ENCODE measurements at places on chromosomes 2 and 18. TPM values are rescaled to one million over a fixed set of nuclear protein-coding genes. Genes with fewer than 3 reads are reported as not detected.

- H3K4me1 ChIP-seq = no peaks in the 10 kb centered on the region
- DNase-seq = no peak
- H3K36me3 ChIP-seq = peaks cover 2% of the 10 kb centered on the region
These were observed 475.8 kb downstream of the TXNL1 start for GRCh38 chr18:56162311-56163265.

DNA sequence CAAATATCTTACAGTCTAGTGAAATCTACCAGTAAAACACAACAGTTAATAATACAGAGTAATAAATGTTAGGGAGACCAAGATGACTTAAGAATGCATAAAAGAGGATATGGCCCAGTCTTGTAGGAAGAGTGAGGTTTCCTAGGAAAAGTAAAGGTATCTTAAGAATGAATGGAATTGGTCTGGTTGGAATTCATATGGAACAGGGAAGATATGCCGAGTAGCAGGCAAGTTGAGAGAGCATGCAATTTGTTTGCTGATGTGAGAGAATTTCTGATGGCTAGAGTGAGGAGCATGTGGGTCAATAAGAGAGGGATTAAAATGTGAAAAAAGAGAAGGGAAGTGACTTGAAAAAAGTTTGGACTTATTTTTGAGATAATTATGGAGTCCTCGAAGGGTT is 512.9 kb upstream of the ZEB2 start:
- no peaks in the 10 kb centered on the region for H3K36me3 ChIP-seq
- H3K27ac ChIP-seq = no peak overlapping the region
- H3K4me3 ChIP-seq = no peak overlapping the region
- no peak for DNase-seq

GRCh38 chr2:5369510-5369909 is 322.7 kb upstream of the SOX11 start:
- H3K27ac ChIP-seq = no peak overlapping the region
- H3K4me3 ChIP-seq = no peak overlapping the region
- no peaks in the 10 kb centered on the region for H3K36me3 ChIP-seq
- no peaks in the 10 kb centered on the region for H3K27me3 ChIP-seq
- peaks cover 2% of the 10 kb centered on the region for H3K4me1 ChIP-seq
- no peak for DNase-seq

- DNase-seq = no peak
- H3K4me1 ChIP-seq = no peaks in the 10 kb centered on the region
- no peak overlapping the region for H3K4me3 ChIP-seq
- no peaks in the 10 kb centered on the region for H3K27me3 ChIP-seq
- H3K36me3 ChIP-seq = peaks cover 2% of the 10 kb centered on the region
- H3K27ac ChIP-seq = no peak overlapping the region
These were observed 137.4 kb upstream of the RBMS1 start for GRCh38 chr2:160630801-160631590.

DNA sequence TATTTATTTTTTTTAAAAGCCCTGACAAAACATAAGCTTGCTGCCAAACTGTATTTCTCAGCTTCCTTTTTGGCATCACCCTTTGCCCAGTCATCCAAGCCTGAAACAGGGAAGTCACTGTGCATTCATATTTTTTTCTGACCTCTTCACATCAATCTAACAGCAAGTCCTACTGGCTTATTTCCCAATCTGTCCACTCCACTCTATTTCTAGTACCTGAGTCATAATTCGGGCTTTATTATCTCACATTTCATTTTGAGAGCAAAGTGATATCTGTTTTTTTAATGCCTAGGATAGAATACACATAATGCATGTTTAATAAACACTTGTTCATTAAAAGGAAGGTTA is 5.1 kb downstream of the HNMT start:
- H3K4me1 ChIP-seq = no peaks in the 10 kb centered on the region
- H3K4me3 ChIP-seq = no peak overlapping the region
- H3K36me3 ChIP-seq = no peaks in the 10 kb centered on the region
- no peak overlapping the region for H3K27ac ChIP-seq

Gene RFX8
- 0.57 TPM for total RNA-seq

Gene ASB18
- total RNA-seq = not detected

Gene STAT4
- 0.33 TPM for total RNA-seq

Measured in H9 (cell line).